ENCODE measurements at places on chromosomes 16 and 17.
A peak's percentile ranks its signal among the peaks of the same experiment; 100 is the strongest.

DNA sequence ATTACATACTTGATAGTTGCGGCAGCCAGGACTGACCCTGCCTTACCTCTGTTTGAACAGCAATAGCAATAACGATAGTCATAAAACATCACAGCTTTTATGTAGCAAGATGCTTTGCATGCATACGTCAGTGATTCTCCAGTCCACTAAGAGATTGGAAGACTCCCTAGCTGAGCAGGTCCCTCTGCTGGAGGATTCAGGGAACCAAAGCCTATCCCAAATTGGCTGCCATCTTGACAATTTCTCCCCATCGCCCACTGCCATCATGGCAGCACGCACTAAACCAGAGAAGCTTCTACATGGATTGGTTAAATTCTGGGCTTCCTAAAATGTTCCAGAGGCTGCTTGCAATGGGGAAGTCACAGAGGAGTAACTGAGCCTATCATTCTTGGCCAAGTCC, 360.6 kb upstream of the XYLT1 start:
- no peak for DNase-seq

GRCh38 chr17:48724251-48725003, 1.4 kb downstream of the PRAC2 start:
- peak; percentile 64 for DNase-seq

DNA sequence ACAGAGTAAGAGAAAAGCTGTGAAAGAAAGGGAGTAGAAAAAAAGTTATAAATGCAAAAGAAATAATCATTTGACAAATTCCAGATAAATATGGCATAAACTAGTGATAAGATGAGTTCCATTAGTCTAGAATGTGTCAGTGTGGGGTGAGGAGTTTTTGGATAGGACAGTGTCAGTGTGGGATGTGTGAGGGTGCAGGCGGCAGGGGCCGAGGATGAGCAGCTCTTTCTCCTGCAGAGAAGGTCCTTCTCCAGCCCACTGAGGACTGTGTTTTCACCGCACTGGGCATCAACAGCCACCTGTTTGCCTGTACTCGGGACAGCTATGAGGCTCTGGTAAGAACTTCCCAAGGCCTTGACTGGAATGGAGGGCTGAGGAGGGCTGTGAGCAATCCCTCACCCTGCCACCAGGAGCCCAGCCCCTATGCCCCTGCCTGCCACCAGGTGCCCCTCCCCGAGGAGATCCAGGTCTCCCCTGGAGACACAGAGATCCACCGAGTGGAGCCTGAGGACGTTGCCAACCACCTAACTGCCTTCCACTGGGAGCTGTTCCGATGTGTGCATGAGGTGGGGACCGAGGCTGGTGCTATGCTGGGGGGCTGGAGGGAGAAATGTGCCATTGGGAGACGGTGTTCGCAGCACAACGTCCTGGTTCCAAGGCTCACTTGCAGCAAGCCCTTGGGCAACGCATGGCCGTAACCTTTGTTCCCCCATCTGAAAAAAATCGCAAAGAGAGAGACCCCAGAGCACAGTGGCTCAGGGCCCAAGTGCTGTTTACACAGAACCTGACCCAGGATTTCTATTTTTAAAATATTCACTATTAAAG, 13.1 kb downstream of the RAPGEFL1 start:
- no peak for DNase-seq

GRCh38 chr16:58280846-58281301, 14.0 kb downstream of the PRSS54 start:
- DNase-seq = no peak

DNA sequence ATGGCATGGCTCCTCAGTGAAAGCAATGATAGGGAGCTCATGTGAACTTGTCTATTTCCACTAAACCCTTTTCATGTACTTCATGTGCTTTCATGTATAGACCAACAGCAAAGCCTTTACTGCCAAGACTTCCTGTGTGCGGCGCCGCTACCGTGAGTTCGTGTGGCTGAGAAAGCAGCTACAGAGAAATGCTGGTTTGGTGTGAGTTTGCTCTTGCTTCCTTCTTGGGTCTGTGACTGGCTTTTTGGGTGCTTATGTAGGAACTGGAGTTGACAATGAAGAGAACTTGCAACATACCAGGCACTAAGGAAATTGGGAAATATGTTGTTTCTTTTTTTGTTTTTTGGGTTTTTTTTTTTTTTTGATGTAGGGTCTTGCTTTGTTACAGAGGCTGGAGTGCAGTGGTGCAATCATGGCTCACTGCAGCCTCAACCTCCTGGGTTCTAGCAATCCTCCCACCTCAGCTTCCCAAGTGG, 5.7 kb downstream of the SNX11 start:
- DNase-seq = peak; percentile 61

DNA sequence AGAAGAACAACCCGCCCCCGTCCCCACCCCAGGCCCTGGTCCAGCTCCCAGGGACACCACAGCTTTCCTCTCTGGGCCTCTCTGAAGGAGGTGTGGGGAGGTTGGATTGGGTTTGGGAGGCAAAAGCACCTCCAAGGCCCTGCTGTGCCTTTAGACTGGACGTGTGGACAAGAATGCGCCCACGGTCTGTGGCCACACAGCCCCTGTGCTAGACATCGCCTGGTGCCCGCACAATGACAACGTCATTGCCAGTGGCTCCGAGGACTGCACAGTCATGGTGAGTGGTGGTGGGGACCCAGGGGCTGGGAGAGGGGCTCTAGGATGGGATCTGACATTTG, 3.0 kb downstream of the CORO1A start:
- DNase-seq = no peak

DNA sequence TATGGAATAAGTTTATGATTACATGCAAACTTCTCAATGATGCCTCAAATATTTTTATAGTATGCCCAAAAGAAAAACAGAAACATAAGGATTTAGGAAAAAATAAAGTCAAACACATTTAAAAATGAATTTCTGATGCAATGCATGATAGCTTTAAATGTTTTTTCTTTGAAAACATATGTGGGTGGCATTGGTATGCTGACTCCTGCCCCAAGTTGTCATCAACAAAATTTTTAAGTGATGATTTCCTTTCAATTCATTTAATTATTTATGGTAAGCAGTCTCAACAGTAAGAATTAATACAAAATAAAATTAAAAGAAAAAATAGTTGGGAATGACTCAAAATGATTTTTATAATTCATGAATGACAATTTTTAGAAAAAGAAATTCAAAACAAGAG, 104.9 kb downstream of the CEP112 start:
- DNase-seq = no peak

- DNase-seq = peak; percentile 28
These were observed at the start of gene NT5C3B for GRCh38 chr17:41835800-41836549. Gene NT5C3B (minus strand): TSS chr17:41836232. CDS start chr17:41836193, 39 bp downstream.

DNA sequence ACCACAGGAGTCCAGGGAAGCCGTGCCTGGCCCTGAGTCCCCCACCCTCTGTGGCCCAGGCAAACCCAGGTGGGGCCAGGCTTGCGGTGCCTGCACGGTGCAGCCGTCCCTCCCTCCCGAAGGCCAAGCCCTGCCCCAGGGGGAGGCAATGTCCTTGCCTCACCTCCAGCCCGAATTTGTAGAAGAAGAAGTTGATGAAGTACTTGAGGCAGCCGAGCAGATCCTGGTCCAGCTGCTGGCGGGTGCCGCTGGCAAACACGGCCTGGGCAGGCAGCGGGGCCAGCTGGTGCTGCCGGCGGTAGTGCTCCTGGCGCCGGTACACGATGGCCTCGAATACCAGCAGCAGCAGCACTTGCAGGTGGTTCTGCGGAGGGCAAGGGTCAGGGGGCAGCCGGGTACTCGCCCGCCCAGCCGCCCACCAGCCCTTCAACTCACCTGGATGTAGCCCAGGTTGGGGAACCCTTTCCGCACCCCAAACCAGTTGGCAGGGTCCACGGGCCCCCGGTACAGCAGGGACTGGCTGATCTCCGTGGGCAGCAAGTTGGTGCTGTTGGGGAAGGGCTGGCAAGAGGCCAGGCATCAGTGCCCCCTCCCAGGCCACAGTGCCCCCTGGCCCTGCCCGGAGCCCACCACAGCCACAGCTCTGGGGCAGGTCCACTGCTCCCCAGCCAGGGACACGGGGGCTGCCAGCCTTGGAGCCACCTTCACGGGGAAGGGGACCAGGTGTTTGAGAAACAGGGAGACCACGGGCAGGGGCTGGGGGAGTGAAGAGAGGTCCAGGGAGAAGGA, 26.1 kb downstream of the CTU2 start:
- DNase-seq = no peak

- DNase-seq = no peak
These were observed 24.3 kb downstream of the CD300A start for GRCh38 chr17:74490716-74491115.

DNA sequence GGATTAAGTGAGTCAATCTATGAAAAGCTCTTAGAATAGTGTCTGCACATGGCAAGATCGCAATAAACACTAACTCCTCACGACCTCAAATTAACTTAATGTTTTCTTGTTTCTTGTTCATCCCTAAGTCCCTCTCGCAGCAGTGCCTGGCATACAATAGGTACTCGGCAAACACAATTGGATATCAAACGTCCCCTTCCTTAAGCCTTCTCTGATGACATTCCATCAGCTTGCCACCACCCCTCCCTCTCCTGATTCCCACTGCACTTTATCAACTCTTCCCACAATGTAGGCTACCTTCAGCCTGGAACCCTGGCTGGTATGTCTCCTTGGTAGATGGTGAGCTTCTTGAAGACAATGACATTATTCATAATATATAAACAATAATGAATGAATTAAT, 33.3 kb downstream of the CCDC42 start:
- no peak for DNase-seq

DNA sequence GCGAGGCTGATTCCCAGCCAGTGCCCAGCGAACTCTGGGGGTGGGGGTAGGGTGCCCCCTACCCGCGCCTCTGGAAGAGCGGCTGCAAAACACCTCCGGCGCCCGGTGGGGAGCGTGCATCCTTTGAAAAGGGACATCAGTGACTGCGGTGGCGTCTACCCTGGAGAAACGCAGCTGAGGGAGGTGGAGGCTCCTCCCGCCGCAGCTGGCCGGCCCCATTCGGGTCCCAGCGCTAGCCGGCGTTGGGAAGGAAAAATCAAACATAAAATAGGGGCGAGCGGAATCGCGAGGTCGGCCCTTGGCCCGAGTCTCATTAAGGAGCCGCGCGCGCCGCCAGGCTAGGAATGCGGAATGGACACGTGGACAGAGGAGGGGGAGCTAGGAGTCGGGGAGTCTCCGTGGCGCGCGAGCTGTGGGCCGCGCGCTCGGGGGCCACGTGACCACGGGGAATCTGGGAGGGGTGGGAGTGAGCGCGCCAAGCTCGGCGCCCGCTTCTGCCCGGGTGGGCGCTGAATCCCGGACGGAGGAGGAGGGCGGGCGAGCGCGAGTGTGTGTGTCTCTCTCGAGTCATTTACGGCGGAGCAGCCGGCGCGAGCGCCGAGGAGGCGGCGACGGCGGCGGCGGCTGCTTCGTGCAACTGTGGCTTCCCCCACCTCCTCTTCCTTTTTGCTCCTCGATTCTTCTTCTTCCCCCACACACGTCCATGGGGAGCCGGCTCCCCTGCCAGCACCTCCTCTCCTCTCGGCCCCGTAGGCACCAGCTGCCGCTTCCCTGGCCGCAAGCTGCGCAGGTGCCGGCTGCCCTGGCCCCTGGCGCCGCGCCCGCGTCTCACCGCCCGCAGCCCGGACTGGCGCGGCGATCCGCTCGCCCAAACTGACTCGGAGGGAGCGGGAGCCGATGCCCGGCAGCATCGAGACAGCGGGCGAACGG, at the start of gene TMEM132E:
TMEM132E (plus strand) TSS at position 566 of the 930 bp plus-strand sequence. CDS start 1,495 bp downstream, outside the sequence.
- DNase-seq = peak; percentile 73

DNA sequence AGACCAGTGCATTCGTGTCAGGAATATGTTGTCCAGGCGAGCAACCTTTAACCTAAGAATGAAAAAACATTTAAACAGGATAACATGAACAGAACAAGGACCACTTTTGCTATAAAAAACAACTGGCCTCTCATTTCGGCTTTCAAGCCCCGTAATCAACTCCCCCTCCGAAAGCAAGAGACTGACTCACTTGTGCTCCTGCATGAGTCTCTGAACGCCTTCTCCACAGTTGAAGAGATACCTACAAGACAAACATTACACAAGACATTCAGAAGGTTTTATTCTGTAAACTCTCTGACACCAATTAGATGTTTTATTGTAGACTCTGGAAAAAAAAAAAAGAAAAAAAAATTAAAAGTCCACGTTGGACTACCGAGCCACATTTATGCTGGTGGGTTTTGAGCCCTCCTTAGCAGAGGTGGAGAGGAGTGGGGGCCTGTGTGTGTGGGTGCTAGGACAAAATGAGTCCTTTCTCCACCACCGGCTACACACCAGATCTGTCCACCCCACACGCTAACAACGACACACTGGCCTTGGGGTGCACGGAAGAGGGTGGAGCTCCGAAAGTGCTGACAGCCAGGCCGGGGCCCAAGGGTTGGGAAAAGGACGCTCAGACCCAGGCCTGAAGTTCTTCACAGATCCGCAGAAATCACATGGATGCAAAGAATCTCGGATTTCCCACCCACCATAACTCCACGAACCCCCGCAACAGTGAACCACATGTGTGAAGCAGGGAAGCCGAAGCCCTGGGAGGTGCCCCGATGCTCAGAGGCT, 759 bp downstream of the ELAC2 start:
- DNase-seq = no peak

DNA sequence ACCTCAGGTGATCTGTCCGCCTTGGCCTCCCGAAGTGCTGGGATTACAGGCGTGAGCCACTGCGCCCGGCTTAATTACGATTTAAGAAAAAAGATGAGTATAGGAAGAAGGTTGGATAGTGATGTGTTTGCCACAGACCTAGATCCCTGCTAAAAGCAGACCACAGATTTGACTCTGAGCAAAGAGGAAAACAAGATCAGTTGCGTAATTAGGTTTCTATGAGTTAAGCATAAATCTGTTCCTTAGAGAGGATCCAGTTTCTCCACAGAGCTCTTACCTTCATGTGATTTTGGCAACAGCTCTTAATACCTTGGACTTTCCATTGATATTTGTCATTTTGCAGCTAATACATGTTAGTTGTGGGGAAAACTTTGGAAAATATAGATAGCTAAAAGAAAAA, 31.1 kb downstream of the CDH1 start:
- no peak for DNase-seq

GRCh38 chr16:29789775-29790182, 772 bp upstream of the KIF22 start:
- DNase-seq = no peak

DNA sequence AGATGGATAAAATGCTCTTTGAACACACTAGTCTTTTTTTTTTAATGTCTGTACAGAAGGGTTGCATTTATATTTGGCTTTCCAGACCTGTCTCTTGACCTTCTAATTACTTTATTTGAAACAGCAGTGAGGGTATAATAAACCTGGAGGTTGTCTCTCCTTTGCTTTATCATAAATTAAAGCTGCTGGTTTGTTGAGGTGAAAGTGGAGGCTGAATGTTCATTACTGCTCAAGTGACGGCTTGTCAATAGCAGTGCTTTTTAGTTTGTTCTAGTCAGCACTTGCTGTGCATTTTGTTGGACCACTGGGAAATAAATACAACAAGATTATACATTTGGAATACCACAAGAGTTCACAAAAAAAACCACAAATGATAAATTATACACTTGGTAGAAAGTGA, 264.2 kb downstream of the IRX3 start:
- DNase-seq = no peak

All from pons (tissue), 1 donor.